ENCODE measurements at places on chromosomes 7 and 10.

DNA sequence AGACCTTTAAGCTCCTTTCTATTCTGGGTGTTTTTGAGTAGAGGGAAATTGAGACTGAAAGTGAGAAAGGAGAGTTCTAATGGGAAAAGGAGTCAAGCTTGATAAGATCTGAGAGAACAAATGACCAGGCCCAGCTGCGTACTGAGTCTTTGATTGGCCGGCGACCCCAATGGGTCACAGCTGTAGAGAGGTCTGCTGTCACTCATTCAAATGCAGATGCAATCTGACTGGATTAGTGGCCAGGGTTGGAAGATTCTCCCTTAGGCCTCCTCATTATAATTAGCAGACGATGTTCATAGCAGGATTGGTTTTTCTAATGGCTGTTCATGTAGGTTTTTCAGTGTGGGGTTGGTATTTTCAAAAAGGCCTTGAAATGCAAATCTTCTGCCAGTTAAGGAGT is 127.2 kb upstream of the SLC25A13 start:
- ATAC-seq: no peak

GRCh38 chr10:6033954-6034353 is 28.2 kb downstream of the IL2RA start:
- no peak for ATAC-seq

DNA sequence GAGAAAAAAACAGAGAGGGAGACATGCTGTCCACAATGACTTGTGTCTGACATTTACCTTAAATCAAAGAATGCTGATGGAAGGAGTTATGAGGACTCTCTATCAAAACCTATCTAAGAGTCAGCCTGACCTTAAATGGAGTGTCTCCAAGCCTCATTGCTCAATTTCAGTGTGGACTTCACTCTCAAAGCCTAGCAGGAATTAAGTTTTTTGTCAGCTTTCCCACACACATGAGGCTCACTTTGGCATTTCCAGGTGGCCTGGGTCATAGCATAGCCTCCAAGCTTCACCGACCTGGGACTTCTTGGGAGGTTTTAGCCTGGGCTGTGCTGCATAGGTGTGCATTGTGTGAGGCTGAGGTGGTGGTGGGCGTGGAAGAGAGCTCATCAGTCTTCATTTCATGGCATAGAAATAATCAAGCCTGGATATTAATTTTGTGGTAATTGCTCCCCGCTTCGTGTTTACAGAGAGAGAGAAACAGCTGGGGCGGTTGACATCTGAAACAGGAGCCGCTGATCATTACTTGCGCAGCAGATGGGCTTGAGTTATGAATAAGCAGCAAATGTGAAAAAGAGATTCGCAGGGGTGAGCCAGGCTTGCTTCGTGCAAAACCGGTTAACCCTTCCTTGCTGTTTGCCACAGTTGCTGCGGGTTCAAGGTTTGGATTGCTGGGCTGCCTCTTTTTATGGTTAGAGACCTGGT is 647.8 kb downstream of the INHBA start:
- no peak for ATAC-seq

DNA sequence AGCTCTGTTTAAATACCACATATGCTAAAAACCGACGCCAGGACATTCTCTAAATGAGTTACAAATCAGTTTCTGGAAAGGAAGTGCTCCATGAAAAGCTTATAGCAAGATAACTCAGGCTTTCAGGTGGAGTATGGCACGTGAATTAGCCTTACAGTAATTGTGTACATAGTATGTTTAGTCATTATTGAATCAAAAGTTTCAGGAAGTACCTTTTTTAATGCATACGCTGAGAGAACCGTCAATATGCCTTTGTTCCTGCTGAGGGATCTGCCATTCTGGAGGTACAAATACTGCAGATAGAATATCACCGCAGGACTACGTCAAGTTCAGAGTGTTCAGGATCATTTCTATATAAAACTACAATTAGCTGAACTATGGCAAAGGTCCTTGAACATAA is 45.7 kb downstream of the ANKMY2 start:
- no peak for ATAC-seq

- ATAC-seq: no peak
These were observed 57.6 kb upstream of the USP6NL start for GRCh38 chr10:11668847-11669610.

GRCh38 chr7:89002981-89003956 is 207.7 kb upstream of the TEX47 start:
- ATAC-seq: no peak

- ATAC-seq: no peak
These were observed 29.3 kb downstream of the RBM48 start for GRCh38 chr7:92557808-92558362.

DNA sequence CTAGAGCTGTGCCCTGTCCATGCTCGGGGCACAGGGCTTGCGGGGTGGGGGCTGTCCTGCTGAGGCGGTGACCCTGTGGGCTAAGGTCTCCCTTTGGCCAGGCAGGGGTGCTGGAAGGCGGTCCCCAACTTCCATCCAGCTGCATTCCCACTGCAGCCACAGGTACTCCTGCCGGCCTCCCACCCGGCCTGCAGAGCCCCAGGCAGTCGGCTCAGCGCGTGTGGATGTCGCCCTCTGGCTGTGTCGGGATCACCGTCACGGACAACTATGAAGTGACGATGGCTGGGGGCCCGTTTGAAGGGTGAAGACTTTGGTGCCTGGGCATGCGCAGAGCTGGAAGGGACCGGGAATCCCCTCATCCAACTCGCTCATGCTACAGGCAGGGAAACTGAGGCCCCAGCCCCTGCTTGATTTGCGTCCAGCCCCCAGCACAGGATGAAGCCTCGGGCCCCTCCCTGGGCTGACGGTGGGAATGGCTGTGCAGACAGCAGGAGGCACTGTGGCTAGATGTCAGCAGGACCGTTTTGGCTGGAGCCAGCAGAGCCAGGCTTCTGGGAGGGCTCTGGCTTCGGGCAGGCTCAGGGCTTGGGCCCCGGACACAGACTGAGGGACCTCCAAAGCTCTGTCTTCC is 2.3 kb upstream of the TMEM184A start:
- ATAC-seq: no peak

- ATAC-seq: no peak
These were observed 723.5 kb upstream of the POM121L12 start for GRCh38 chr7:52311886-52312285.

- ATAC-seq: peak; percentile 92
These were observed at the start of the genes DYDC1 and DYDC2 for GRCh38 chr10:80356563-80356988. Gene DYDC1 (minus strand): TSS chr10:80356755. CDS start chr10:80352601, 4,154 bp downstream. Gene DYDC2 (plus strand): TSS chr10:80356781. CDS start chr10:80362444, 5,663 bp downstream.

- peak; percentile 97 for ATAC-seq
These were observed at the start of gene DYNC1I1 for GRCh38 chr7:95772298-95772770. Gene DYNC1I1 (plus strand): TSS chr7:95772554. CDS start chr7:95804730, 32,176 bp downstream.

- ATAC-seq: no peak
These were observed 26.3 kb upstream of the CACNB2 start for GRCh38 chr10:18113881-18114280.

DNA sequence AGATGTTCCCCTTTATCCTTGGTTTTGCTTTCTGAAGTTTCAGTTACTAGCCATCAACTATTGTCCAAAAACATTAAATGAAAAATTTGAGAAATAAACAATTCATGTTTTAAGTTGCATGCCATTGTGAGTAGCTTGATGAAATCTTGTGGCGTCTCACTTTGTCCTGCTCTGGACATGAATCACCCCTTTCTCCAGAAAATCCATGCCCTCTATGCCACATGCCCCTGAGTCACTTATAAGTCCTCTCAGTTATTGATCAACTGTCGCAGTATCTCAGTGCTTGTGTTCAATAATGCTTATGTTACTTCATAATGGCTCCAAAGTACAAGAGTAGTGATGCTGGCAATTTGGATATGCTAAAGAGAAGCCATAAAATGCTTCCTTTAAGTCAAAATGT is 208.0 kb upstream of the FERD3L start:
- peak; percentile 24 for ATAC-seq

- no peak for ATAC-seq
These were observed 366.5 kb upstream of the SEMA3C start for GRCh38 chr7:81285142-81285871.

- no peak for ATAC-seq
These were observed 13.7 kb upstream of the USP6NL start for GRCh38 chr10:11625019-11625735.

GRCh38 chr10:15795036-15795792 is 65.1 kb downstream of the MINDY3 start:
- ATAC-seq: no peak

- no peak for ATAC-seq
These were observed 142.0 kb upstream of the RET start for GRCh38 chr10:42934842-42935241.

DNA sequence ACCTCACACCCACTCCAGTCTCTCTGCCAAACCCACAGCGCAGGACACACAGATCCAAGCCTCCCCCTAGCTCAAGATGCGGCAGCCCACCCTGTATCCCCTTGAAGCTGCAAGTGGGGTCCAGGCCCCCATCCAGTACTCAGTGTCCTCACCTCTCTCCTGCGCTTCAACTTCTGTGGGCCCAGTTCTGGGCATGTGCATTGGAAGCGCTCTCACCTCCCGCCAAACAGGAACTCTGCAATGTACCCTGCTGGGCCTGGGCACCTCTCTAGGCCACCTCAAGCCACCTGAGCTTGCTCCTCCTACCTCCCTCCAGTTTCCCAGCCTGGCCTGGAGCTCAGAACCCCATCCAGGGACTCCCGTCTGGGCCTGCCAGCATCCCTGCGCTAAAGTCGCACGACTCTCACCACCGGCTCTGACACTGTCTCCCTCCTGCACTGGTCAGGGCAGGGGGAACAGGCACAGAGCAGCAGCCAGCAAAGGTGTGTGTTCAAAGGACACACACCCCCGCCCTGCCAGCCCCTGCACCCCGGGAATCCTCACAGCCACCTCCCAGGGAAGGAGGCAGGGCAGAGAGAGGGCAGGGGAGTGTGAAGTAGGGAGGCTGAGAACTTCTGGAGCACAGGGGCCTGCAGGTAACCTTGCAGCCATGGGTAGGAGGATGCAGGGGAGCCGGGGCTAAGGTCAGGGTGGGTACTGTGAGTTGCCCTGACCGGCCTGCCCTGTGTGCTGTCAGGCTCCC is 51.7 kb upstream of the MSMB start:
- no peak for ATAC-seq

GRCh38 chr7:134691546-134692343 is 45.1 kb downstream of the BPGM start:
- no peak for ATAC-seq

DNA sequence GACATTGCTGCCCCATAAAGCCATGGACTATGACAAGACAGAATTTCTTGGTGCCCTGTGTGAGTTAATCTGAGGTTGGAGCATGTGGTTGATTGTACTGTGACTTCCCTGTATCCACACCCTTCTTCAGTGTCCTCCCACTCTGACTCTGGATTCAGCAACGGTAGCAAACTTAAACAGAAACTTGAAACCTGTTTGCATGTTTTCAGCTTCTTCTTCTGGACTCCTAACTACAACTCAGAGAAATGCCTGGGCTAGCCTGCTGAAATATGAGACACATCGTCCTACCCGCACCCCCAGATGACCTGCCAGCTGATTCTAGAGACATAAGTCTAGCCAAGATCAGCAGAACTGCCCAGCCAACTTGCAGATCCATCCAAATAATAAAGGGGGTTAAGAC is 78.4 kb downstream of the IPMK start:
- ATAC-seq: no peak

DNA sequence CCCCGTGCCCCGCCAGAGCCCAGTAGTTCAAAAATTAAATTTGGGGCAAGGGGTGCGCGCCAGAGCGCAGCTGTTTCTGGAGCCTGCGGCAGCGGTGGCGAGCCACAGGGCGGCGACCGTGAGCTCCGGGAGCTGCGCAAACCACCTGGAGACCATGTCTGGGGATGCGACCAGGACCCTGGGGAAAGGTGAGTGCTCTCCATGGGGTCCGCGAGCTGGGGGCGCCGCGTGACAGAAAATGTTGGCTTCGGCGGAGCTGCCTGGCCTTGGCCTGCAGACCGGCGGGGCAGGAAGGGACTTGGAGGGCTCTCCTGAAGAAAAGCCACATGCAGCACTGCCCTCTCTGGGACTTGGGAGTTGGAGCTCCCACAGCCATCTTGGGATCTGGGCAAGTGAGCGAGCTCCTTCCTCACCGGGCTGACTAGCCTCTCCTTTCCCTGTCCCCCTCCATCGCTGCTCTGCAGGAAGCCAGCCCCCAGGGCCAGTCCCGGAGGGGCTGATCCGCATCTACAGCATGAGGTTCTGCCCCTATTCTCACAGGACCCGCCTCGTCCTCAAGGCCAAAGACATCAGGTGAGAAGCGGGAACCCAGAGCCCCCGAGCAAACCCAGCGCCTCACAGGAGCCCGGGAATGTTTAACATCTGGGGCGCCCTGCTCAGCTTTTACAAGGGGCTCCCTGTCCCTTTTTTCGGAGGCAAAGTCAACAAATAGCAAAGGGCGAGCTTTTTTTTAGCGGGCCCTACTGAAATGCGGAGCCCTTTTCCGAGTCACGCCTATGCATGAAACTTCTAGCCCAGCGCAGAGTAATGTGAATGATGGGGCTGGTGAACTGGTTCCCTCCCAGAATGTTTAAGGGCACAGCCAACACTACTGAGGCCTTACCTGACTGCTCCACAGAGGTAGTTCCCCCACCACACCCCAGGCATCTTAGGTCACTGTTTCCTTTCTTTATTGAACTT is 6.1 kb downstream of the GSTO2 start:
- no peak for ATAC-seq

GRCh38 chr10:103651783-103652476 is 158.4 kb downstream of the NEURL1 start:
- ATAC-seq: no peak

DNA sequence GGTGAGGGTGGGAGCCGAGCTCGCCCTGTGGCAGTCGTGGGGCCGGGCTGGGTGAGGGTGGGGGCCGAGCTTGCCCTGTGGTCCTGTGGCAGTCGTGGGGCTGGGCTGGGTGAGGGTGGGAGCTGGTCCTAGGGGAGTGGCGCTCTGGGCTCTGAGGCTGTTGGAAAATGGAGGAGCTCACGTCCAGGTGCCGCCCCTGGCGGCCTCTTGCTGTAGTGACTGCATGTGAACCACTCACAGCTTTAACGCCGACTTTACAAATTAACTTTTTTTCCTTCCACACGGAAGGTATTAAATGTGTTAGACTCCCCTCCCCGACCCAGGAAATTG is 312.6 kb downstream of the WDR37 start:
- ATAC-seq: no peak

GRCh38 chr10:86203162-86203905 is 163.3 kb downstream of the GRID1 start:
- peak; percentile 72 for ATAC-seq

DNA sequence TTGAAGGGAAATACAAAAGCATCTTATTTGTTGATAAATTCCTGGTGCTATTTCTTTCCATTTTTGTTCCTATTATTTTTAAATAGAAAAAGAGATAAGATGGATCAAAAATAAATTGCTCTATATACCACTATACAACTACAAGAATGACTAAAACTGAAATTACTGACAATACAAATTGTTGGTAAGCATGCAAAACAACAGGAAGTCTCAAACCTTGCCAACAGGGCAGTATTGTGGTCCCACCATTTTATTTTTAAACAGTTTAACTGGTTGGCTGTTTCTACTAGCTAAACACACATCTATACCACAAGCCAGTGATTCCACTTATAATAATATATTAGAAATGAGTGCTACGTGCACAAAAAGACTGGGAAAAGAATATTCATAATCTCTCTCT is 213.0 kb downstream of the JAZF1 start:
- ATAC-seq: no peak
